Activated CD4-positive, alpha-beta T cell treated with anti-CD3 and anti-CD28 coated beads for 48 hours (primary cell): ENCODE measurements at places on chromosomes 16 and 17.

- no peak for DNase-seq
Measured at GRCh38 chr17:51611585-51611984, 351.2 kb downstream of the UTP18 start.

- no peak for DNase-seq
Measured at GRCh38 chr17:79461041-79461440, 149.8 kb downstream of the RBFOX3 start.

GRCh38 chr17:27816946-27817345 lies 16.6 kb upstream of the NOS2 start:
- no peak for DNase-seq

DNA sequence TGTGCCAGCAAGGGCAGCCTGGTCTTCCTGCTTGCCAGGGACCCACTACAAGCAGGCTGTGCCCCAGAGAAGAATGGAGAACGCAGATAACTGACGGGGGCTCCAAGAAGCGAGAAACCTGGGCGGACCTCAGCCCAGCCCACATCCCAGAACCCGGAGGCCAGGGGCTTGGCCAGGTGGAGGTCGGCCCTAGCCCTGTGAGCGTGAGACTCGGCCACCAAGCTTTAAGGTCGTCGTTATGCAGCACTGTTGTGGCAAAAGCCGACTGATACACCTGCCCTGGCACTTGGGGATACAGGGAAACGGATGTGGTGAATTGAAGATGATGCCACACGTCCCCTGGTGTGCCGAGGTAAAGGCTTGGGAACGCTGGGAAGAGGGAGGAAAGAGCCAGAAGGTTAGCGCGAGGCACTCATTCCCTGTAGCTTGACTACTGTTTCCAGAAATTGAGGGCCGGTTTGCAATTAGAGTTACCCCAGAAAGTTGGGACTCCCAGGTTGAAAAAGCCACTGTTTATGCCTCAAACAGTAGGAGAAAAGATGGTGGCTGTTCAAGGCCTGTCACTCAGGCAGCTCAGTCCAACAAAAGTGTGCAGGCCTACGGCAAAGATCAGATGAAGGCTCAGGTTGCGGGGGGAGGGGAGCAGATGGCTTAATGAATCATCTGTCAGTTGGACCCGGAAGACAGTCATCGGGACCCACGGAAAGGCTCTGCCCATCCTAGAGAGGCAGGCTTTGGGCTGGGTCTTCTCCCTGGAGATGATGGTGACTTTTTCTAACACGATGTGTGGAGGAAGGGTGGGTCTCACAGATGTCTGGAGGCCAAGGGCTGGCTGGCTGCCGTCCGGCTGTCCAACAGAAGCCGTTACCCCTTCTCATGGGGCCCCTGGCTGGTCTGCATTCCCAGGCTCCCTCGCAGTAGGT lies 45.6 kb upstream of the BAHCC1 start:
- DNase-seq, result no peak

GRCh38 chr16:14539631-14540030 lies 90.4 kb downstream of the PARN start:
- DNase-seq, result no peak

GRCh38 chr16:87784812-87785211 lies 19.0 kb upstream of the KLHDC4 start:
- DNase-seq, result no peak

DNA sequence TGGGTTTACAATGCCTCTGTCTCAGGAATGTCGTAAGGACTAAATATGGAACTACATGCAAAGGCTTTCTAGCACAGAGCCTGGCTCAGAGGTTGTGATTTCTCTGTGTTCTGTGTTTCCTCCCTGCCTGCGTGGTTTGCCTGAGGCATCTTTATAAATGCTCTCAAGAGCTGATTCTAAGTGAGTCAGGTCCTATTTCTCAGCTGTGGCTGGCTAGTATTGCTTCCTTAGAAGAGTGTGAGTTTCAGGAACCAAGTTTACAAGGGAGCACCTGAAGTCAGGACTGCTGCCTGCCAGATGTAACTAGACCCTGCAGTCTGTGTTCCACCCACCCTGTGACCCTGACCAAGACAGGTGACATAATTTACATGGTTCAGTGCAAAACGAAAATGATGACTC lies 8.0 kb upstream of the CCL1 start:
- DNase-seq, result peak; percentile 19

DNA sequence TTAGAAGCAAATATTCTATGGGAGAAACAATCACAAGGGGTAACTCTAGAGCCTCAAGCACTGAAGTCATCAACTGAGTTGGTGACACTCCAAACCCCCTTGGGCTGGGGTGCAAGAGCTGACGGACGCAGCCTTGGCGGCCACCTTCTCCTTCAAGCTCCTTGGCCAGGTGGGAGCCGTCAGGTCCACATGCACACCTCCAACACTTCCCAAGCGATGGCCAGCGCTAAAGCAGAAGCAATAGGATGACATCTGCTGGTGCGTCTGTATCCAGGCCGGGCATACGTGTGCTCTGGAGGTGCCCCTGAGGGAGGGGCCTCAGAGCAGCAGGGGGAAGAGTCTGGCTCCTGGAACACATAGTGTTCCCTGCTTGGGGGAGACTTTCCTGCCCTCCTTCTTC lies 12.2 kb upstream of the FOXJ1 start:
- DNase-seq, result no peak

DNA sequence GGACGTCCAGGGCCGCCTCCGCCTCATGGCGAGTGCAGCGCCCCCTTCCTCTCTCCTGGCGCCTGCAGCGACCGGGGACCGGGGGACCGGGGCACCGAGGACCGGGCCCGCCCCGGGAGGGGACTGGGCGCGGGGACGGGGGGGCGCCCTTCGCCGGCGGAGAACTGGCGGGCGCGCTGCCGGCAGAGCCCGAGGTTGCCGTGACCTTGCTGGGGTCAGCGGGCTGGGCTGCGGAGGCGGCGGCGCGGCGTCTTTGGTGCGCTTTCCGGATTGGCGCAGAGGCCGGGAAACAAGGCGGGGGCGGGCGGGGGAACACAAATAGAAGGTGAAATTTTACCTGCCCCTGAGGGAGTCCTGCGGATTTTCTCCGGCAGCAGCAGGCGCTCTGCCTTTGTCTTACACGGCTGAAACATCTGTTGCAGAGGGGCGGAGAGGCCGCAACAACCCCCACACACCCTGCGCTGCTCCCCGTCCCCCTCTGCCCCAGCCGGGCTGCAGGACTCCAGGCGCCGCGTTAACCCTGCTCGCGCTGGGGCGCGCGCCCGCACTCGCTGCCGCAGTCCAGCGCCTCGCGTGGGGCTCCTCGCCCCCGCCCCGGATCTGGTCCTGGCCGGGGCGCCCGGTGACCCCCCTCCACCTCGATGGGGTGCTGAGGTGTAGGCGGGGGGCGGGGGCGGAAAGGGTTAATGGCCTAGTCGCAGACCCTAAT lies 53.5 kb downstream of the SREBF1 start:
- DNase-seq, result peak; percentile 60

DNA sequence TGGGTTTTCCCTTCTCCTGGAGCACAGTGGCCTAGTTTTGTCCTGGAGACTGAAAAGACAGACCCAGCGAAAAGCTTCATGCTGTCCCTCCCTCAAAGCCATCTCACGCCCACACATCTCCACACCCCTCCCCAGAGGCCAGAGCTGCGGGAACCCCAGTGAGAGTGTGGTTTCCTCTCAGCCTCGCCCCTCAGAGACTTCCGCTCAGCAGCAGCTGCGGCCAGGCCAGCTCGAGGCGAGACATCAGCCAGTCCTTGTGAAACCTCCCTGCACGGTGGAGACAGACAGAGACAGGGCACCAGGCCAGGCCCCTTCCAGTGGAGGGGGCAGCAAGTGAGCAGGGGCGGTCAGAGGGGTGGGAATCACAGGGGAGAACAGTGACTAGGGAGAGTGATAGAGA lies 77.0 kb upstream of the TNRC6C start:
- DNase-seq, result peak; percentile 69

- no peak for DNase-seq
Measured at GRCh38 chr16:77745972-77746371, 23.7 kb downstream of the NUDT7 start.

DNA sequence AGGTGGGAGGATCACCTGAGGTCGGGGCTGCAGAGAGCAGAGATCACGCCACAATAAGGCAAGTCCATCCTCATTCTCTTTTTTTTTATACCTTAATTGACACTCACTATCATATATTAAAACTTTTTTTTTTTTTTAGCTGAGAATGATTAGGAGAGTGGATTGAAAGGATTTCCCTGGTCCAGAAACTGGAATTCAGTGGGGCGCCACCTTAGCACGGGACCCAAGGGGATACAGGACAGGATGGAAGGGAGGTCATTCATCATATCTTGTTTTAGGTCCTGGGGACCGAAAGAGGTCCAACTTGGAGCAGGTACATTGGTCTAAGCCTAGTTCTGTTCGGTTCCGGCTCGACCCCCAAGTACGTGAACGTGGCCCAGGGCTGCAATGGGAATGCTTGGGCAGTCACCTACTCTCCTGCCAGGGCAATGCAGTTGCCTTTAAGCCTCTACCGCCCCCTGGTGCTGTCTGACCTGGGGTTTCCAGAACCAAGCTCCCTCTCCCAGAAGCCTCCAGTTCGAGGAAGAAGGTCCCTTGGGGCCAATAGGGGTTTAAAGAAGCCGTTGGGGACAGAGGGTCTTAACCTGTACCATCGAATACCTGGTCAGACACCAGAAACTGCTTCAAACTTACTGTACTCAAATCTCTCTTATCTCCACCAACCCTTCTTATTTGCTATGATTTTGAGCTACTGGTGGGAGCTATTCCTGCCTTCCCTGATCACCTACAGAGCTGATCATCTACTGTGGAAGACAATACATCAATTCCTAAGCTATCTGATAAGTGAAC lies 19.9 kb upstream of the GPATCH8 start:
- peak; percentile 83 for DNase-seq

DNA sequence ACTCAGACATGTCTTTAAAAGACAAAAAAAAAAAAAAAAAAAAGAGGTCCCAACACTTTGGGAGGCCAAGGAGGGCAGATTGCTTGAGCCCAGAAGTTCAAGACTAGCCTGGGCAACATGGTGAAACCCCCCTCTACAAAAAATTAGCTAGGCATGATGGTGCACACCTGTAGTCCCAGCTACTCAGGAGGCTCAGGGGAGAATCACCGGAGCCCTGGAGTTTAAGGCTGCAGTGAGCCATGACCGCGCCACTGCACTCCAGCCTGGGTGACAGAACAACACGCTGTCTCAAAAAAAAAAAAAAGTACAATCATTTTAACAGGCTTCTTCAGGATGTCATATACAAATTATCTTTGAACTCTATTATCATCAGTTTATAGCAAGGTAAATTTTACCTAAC lies 22.0 kb downstream of the C16orf87 start:
- DNase-seq, result no peak

DNA sequence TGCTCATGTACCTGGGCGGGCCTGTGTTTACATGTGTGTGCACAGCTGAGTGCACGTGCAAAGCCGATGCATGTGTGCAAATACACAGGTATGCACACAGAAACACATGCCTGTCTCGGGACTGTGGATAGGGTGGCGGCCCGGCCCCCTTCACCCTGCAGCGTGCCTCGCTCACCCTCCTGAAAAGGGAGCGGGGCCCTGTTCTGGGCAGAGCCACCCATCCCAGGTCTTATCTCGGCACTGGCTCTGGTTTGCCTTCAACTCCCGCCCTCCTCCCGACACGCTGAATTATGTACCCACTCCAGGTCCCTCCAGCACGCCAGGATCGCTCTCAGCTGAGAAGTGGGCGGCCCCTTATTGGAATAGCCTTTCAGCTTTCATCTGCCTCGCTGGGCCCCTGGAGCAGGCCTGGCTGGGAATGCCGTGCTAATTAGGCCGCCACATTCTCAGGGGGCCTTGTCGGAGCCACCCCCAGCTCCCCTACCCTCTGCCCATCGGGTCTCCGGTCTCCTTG lies 77.8 kb downstream of the RTN4RL1 start:
- DNase-seq, result no peak

DNA sequence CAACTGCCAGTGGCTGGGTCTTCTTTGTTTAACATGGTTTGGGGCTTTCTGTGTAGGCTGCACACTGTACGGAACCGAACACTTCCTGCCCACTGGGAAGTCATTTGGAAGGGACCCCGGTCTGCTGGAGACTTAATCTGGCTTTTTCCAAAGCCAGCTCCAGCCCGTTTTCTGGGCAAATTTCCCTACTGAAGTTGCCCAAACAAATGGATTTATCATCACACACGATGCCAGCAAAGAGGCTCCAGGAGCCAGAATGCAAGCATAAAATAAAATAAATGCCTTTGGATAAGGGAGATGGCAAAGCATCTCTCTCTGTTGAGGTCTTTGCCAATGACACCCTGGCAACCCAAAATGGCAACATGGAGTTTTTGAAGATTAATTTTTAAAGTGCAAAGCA lies 259.9 kb upstream of the IRX3 start:
- no peak for DNase-seq

GRCh38 chr16:54142787-54143186 lies 143.8 kb downstream of the IRX3 start:
- no peak for DNase-seq

GRCh38 chr16:68902003-68902968 lies 59.0 kb downstream of the TANGO6 start:
- peak; percentile 8 for DNase-seq

- no peak for DNase-seq
Measured at GRCh38 chr16:30985401-30986128, 558 bp downstream of the HSD3B7 start.

DNA sequence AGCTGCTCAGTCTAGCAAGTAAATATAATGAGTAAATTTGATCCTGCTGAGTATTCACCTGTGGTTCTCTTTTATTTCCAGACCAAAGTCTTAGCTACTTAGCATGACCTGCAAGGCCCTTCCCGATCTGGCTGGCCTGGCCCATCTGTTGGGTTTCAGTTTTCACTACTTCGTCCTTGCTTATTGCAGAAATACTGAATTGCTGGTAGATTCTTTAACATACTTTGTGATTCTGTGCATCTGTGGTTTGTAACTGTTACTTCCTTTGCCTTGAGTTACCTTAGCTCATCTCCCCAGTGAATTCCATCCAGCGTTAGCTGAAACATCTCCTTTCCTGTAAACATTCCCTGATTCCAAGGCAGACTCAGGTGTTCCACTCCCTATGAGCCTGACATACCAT lies 131.1 kb downstream of the PHKB start:
- no peak for DNase-seq

DNA sequence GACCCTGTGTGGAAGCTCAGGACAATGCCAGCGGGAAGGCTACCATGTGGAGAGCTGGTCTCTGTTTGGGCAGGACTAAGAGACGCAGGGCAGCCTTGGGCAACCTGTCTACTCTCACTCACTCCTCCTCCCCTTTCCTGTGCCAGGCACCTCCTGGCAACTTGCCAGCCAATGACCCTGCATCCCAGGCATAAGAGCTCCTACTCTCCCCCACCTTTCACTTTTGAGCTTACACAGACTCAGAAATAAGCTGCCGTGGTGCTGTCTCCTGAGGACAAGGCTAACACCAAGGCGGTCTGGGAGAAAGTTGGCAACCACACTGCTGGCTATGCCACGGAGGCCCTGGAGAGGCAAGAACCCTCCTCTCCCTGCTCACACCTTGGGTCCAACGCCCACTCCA lies 2.6 kb downstream of the HBM start:
- no peak for DNase-seq
